ENCODE measurements at places on chromosomes 3 and 15.

- no peak for DNase-seq
These were observed 30.4 kb upstream of the LRIG1 start for GRCh38 chr3:66531256-66531655.

GRCh38 chr3:122931636-122932035 lies 95.9 kb downstream of the SEMA5B start:
- DNase-seq = no peak

GRCh38 chr3:158713094-158713499 lies 19.2 kb downstream of the RARRES1 start:
- DNase-seq = no peak

DNA sequence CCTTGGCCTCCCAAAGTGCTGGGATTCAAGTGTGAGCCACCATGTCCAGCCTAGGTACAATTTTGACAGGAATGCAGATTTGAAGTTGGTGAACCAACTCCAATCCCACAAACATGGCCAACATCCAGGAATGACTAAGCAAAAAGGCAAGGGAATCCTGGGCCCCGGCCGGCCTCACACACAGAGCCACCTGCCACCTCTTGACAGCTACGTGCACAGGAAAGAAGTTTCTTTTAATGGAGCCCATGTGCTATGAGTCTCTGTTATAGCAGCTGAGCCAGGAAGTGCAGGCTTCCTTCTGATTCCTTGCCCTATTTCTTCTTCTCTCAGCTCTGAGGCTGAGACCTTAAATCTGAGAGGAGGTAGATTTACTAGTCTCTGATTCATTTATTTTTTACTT lies 8.8 kb downstream of the TMEM40 start:
- DNase-seq = no peak

GRCh38 chr3:105368566-105369499 lies 2.1 kb downstream of the ALCAM start:
- peak; percentile 84 for DNase-seq
